AG09309 (cell line): ENCODE measurements at places on chromosomes 13 and 19.

GRCh38 chr19:7000816-7001215, 20.4 kb downstream of the MBD3L2B start:
- no peak for DNase-seq

DNA sequence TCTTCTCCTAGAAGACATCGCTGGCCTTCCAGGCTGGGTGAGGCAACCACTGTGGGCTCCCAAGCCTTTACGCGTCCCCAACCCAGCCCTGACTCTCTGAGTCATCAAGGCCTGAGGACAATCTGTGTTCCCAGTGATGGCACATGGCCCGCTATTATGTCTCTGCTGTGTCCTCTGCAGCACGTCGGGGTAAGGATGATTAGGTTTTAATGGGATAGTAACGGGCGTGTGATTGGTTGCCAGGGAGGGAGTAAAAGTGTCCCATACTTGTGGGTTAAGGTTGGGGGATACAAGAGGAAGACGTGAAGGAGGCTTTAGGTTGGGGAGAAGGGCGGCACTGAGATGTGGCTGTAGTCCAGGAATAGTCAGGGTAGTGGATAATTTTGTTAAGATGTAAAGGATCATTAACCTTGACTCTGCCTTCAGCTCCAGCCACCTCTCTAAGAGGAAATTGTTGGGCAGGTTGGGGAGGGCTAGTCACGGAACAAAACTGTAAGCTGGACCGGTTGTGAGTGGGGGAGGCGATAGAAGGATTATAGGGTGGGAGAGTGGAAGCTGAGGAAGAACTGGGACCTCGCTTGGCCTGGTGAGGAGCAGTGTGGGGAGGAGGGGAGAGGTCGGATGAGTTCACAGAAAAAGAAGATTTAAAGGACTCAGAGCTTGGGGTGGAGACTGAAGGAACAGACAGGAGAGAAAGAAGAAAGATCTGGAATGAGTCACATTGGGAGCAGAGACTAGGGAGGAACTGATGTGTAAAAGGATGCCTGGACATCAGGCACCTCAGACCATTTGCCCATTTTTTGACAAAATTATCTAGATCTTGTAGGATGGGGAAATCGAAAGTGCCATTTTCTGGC, 27.9 kb upstream of the IGFL1 start:
- no peak for DNase-seq

- DNase-seq: no peak
Measured at GRCh38 chr13:66106246-66106645, 1123.9 kb downstream of the PCDH9 start.

GRCh38 chr19:47776568-47776967, 1.9 kb upstream of the SELENOW start:
- no peak for DNase-seq

- DNase-seq: no peak
Measured at GRCh38 chr19:4278010-4278409, 1.1 kb upstream of the SHD start.

- DNase-seq: no peak
Measured at GRCh38 chr19:11164296-11164695, 8.7 kb upstream of the SPC24 start.

DNA sequence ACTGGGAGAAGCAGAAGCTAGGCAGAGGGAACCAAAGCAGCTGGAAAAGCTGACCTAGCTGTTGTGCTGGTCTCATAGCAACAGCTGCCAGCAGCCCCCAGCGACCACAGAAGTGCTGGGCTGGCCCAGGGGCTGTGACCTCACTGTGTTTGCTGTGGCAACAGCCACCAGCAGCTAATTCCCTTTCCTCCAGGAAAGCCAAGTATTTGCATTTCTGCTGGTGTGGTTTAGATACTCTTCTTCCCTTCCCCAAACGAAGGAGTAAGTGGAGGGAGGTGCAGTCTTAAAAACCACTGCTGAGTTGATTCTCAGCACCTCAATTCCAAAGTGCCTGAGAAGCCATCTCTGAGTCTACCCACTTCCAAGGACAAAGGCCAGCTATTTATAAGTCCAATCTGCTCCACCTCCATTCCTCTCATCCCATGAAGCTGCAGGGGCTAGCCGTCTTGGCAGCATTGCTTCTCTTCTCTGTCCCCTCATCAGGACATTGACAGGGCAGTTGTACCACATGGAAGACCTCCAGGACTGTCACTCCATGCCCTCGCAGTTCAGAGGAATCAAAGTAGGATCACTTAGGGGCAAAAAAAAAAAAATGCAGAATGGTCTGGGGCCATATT, 11.5 kb upstream of the CCDC97 start:
- DNase-seq: no peak

- no peak for DNase-seq
Measured at GRCh38 chr19:16497042-16497441, 848 bp downstream of the C19orf44 start.

- DNase-seq: no peak
Measured at GRCh38 chr13:110470272-110471009, 91.1 kb downstream of the RAB20 start.

GRCh38 chr13:99086267-99087097, 108.6 kb upstream of the DOCK9 start:
- DNase-seq: no peak

DNA sequence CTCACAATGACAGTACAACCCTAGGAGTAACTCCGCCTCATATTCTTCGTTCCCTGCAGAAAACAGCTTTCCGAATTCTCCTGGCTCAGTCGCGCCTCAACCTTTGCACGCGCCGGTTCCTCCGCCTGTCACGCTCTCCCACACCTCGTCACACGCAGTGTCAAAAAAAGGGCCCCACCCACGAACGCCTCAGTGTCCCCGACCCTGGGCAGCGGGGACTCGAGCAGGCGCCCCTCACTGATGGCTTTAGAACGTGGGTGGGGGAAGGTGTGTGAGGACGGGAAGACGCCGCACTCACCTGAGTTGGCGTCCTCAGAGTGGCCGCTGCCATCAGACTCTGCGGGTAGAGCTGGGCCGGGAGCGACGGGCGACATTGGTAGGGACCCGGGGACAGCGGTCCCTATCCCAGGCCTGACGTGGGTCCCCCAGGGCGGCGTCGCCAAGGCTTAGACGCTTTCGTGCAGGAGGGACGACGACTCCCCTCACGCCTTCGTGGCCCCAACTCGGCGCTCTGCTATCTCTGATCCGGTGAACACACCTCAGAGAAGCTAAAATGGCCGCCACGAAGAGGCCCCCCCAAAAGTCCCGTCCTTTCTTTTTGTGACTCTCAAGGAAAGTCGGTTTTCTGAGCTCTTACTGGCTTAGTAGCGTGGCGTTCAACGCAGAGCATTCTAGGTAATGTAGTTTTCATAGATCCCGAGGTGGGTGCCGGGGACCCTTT, at the start of gene ZNF154:
ZNF154 (minus strand) TSS at position 564 of the 721 bp plus-strand sequence; CDS start at position 331, 233 bp downstream.
- no peak for DNase-seq
